ENCODE measurements at places on chromosomes 13 and 19.

DNA sequence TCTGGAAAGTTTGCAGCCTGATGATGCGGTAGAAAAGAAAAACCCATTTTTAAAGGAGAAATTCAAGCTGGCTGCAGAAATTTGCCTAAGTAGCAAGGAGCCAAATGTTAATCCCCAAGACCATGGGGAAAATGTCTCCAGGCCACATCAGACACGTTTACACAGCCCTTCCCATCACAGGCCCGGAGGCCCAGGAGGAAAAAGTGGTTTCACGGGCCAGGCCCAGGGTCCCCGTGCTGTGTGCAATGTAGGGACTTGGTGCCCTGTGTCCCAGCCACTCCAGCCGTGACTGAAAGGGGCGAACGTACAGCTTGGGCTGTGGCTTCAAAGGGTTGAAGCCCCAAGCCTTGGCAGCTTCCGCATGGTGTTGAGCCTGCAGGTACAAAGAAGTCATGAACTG, 35.9 kb downstream of the ZNF627 start:
- no peak for DNase-seq

DNA sequence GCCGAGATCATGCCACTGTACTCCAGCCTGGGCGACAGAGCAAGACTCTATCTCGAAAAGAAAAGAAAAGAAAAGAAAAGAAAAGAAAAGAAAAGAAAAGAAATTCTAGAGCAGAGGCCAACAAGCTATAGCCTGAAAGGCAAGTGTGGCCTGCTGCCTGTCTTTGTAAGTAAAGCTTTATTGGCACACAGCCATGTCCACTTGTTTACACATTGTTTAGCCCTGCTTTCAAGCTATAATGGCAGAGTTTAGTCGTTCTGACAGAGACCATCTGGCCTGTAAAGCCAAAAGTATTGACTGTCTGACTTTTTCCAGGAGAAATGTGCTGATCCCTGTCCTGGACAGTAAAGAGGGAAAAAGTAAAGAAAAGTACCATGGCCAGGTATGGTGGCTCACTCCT, 18.3 kb downstream of the NWD1 start:
- DNase-seq: no peak

DNA sequence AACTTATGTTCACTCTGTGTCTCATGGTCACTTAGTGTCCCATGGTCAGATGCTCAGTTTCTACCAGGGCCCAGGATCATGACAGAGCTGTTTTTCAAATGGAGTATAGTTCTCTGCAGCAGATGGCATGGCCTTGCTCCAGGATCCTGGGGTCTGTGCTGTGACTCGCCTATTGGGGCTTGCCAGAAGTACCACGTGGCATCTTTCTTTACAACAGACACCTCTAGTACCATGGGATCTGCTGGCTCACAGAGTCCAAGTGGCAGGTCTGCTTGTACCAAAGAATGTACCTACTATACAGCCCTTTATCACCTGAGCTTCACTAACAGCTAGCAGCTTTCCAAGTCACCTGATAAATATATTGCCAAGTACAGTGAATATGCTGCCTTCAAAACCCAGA, 6.0 kb upstream of the RNF6 start:
- DNase-seq: no peak

DNA sequence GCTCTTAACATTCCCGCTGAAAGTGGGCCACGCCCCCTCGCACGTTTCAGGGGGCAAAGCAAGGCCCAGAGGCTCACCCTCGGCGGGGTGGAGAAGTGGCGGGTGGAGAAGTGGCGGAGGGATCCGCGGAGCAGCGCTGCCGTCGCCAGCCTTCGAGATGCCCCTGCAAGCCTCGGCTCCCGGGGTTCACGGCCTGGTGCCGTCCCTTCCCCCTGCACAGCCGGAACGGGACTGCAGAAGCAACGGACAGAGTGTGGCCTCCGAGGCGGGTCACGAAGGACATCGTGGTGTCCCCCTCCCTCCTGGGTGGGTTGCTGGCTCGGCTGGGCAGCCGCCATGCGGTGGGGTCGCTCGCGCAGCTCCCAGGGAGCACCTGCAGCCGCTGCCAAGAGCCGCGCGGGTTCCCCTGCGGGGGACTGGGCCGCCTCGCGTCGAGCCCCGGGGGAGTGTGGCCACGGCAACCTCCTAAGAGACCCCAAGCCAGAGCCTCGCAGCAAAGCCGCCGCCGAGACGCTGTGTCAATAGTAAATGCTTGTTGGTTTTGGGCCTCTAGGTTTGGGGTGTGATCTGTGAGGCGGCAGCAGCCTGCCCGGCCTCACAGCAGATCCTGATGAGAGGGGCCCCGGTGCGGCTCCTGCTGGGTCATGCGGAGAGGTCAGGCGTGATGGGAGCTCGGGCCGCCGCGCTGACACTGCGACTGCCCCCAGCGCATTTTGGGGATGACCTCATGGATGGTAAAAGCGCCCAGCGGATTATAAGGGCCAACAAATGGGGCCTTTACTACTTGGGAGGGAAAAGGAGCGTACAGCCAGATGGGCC, 5.5 kb downstream of the TPGS1 start:
- no peak for DNase-seq

GRCh38 chr19:58304255-58304654, 922 bp upstream of the ERVK3-1 start:
- no peak for DNase-seq
